Activated CD4-positive, alpha-beta T cell treated with anti-CD3 and anti-CD28 coated beads for 24 hours (primary cell): ENCODE measurements at places on chromosomes 1 and 21.

DNA sequence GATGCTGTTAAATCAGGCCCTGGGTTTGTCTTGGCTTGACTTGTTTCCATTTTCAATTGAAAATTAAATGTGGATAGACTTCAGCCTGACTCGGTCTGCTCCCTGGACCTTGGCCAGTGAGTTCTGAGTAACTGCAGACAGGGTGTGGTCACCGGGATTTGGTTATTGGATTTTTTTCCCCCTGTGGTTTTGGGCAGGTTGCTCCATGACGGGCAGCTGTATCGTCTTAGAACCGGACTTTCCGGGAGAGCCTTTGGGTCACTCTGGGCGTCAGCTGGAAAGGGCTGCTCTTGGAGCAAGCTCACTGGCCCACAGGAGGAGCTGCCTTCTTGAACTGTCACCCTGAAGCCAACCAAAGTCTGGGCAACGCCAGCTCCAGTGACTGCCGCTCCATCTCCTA lies 75.0 kb downstream of the CLIC6 start:
- no peak for DNase-seq

DNA sequence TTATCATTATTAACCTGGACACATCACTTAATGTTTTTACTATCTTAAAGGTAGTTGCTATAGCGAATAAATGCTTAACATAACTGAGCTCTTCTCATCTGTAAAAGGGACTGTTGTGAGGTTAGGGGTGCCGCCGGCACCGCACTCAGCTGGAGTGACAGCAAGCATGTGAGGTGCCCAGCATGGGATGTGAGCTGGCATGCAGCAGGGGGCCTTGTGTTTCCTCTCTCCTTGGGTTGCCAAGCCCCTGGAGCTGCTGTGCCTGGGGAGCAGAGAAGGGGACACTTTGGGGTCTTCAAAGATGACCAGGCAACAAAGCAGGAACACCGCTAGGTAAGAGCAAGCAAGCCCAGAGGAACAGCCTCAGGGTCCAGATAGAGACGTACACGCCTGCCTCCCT lies 2.1 kb upstream of the ZC3H12A start:
- DNase-seq: no peak

- no peak for DNase-seq
These were observed 79.1 kb upstream of the IVNS1ABP start for GRCh38 chr1:185396126-185396525.

- DNase-seq: no peak
These were observed 5.7 kb downstream of the TRIM46 start for GRCh38 chr1:155179112-155180031.

DNA sequence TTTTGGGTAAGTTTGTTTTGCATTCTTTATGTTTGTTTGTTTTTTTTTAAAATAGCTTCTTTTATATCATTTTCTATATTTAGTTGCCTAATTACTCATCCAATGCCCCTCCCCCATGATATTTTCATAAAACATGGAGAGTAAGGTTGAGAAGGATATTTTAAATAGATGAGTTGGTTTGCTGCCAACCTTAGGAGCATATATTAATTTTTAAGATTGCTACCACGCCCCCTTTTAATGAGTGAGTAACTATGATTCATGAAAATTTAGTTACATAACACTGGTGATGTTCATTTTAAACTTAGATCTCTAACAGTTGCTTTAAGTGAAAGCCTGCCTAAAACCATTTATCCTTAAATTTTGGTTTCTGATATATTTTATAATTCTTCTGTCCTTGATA lies 18.7 kb downstream of the TMEM50A start:
- no peak for DNase-seq

DNA sequence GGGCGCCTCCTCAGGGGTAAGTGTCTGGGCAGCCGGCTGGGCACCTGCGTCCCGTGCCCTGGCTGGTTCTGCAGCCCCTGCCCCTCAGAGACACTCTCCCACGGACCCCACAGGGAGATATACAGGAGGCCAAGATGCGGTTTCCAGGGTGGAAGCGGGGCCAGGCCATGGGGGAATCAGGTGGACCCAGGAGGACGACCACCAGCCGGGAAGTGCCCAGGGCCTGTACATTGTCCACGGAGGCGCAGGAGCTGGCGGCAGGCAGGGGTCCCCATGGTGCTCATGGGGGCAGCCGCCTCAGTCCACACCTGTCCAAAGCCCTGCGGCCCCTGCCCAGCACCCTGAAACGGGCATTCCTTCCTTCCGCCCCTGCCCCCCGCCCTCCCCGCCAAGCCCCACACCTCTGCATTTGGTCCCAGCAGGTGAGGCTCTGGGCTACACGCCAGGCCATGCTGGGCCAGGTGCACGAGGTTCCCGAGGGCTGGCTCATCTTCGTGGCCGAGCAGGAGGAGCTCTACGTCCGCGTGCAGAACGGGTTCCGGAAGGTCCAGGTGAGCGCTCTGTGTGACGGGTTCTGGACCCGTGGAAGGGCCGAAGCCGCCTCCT lies 36.7 kb downstream of the SLC19A1 start:
- DNase-seq: no peak

- DNase-seq: no peak
These were observed 83.7 kb upstream of the KAZN start for GRCh38 chr1:14514739-14515138.

- DNase-seq: no peak
These were observed 182.5 kb downstream of the ZC3H11B start for GRCh38 chr1:219430419-219430818.
